Smooth muscle cell of bladder (primary cell): ENCODE measurements at places on chromosomes 2 and 18. TPM values are rescaled to one million over a fixed set of nuclear protein-coding genes. Genes with fewer than 3 reads are reported as not detected.

Gene BOK
- 8.4 and 12.9 TPM in 2 replicates for total RNA-seq

Gene GNAL
- 0.65 and 0.71 TPM in 2 replicates for total RNA-seq

Gene SERPINB5
- total RNA-seq: 0.09 and 0.14 TPM in 2 replicates

Gene RAB11FIP5
- 17.6 and 27.8 TPM in 2 replicates for total RNA-seq

Gene PAIP2B
- 0.85 and 0.92 TPM in 2 replicates for total RNA-seq

Gene TUBA3D
- not detected in 2 replicates for total RNA-seq

Gene FAM228A
- under 0.01 and 0.18 TPM in 2 replicates for total RNA-seq

Gene TUBA3E
- not detected in 2 replicates for total RNA-seq

Gene CAPN14
- total RNA-seq: under 0.01 and 0.09 TPM in 2 replicates
